Nephron progenitor cell (in vitro differentiated cells): ENCODE measurements at places on chromosomes 12 and 14.

DNA sequence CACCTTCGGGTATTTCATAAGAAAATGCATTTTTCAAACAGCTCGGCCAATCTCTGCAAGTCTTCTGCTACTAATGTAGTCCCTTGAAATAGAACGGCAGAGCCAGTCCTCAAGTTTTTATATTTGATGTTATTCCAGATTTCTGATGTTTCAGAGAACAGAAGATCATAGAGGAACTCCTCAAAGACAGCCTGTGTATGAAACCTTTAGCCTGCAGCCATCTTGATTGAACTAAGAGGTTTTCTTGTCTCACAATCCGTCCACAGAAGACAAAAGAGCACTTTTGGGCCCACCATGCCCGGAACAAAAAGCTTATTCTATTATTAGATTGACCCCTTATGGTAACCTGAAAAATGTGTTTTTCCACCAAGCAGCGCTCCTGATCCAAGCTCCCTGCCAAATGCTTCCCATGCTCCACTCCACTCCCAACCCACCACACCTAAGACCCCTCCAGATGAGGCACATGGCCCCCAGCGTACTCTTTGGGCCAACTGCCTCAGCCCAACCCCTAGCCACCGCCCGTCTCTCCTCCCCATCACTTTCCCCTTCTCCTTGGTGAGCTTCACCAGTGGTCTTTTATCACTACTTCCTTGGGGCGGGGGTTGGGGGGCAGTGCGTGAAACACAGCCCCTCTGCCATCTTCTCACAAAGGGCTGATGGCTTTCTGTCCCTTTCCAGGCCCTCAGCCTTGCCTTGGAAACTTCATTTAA, 175.8 kb downstream of the CALM1 start:
- DNase-seq = no peak

DNA sequence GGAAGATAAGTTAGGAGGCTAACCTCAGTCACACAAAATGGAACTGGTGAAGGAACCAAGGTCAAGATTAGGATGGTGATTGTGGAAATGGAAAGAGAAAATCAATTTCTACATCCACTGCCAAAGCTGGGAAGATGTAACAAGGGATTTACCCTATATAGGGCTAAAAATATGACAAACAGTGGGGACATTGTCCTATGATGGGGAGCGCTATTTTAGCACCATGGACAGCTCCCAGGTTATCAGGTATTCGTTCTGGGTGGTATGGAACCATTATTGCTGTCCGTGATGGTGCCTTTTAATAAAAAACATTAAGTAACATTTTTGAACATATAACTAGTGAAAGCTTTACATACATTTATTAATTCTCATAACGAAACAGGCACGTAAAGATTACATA, 124.0 kb downstream of the NDUFA12 start:
- DNase-seq = peak; percentile 65

DNA sequence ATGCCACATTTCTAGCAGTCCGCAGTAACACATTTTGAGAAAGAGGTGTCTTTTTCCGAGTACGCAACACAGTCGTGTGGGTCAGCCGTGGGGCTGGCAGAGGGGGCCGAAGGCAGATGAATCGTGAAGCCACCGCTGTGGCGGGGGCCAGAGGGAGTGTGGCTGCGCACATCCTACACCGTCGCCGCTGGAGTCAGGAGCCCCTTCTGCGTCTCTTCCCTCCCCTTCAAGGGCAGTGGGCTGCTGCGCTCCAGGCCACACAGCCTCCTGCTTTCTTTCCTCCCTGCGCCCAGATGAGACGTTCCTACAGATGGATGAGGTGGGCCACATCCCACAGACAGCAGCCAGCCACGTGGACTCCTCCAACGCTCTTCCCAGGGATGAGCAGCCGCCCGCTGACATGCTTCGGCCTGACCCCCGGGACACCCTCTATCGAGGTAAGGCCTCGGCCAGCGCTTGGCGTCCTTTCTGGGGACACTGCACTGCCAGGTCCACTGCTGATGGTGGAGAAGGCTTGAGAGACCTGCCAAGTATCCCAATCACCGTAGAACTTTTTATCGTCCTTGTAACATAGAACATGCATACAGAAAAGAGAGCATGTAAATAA, 89.8 kb downstream of the B4GALNT3 start:
- DNase-seq = no peak

DNA sequence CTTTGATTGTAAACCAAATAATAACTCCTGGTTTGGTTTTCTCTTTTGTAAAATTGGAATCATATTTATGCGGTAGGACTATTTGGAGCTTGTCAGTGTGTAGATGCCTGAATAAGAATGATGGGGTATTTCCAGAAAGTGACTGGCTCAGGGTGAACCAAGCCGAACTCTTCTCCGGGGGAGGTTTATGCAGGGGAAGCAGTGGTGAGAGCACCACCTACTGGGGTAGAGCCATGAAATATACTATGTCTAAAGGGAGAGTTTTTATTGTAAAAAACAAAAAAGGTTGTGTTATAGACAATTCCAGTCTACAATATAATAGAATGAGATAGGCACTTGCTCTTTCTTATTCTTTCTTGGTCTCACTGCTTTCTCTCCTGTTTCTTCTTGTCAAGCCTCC, 222.9 kb upstream of the SLC16A7 start:
- peak; percentile 11 for DNase-seq

DNA sequence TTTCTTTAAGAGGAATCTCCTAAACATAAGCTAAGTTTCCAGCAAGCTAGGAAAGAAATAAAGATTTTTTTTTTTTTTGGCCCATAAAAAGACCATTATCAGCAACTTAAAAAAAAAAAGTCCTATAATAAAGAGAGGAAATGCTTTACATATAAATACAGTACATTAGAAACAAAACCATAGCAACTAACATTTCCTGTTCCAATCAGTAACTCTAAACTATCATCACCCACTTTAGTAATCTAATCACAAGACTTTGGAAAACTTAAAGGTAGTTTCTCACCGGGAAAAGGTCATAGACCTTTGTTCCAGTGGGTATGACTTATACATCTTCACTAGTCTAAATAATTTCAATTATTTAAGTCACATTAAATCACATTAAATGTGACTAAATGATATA, 11.1 kb downstream of the SPTSSA start:
- DNase-seq = no peak

GRCh38 chr12:114820796-114821195, 136.8 kb upstream of the TBX3 start:
- no peak for DNase-seq

- DNase-seq = no peak
Measured at GRCh38 chr12:30826276-30826675, 71.5 kb upstream of the CAPRIN2 start.

- DNase-seq = no peak
Measured at GRCh38 chr12:88833641-88834116, 253.4 kb upstream of the KITLG start.

DNA sequence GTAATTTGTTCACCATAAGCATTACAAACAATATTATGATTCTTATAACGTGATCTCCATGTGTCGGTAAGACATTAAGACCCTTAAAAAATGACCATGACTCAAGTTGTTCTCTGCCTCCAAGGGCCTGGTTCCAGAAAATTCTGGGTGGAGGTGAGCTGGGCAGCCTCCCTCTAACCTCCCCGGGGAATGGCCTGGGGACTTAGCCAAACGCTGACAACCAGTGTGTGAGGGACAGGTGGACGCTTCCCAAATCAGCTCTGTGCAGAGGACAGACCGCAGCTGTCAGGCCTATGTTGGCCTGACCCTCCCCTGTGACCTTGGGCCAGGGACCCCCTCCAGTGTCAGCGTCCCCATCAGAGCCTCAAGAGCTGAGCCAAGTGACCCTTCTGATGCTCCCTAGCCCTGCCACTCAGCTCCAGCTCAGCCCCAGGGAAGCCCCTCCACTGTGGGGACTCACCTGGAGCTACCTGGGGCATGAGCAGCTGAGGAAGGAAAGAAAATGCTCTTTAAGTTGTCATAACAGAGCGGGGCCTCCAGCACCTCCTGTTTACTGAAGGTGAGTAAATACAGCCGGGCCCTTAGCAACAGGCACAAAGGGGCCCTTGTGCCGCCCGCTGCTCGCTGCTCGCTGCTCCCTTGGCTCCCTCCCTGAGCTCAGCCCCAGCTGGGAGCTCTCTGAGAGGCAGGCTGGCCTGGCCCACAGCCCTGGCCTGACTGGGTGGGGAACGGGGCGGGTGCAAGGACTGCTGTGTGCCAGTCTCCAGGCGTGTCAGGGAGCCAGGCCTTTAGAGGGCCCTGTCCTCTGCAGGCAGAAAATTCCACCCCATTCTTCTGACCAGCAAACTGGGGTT, 116.6 kb downstream of the CALM1 start:
- peak; percentile 35 for DNase-seq

DNA sequence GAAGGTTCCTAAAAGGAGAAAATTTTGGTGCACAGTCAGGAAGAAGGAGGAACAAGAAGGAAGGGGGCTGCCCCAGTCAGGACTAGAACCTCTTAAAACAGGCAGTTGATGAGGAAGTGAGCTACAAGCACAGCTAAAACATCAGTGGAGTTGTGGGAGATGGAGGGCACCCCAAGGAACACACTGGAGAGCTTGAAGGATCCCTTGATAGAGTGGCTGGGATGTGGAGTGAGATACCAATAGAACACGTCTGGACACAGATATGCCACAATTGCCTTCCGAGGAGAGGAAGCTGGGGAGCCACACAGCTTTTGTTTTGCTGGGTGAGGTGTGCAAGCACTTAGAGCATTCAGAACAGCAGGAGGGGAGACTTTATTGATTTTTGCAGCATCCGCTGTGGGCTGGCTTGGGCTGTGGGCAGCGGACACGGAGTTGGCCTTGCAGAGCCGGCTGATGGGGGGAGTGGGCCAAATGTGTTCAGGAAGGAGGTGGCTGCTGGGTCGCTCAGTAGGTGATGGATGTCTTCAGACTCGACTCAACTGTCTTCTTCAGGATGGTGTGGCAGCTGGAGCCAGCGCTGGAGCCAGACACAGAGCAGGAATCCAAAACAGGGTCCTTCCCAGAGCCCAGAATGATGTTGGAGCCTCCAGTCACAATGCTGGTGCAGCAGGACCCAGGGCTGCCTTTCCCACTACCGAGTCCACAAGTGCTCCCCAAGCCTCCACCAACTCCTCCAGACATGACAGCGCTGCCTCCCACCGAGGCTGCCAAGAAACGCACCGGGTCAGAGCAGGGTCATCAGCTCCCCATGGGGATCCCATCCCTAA, 4.7 kb upstream of the KRT79 start:
- DNase-seq = no peak

DNA sequence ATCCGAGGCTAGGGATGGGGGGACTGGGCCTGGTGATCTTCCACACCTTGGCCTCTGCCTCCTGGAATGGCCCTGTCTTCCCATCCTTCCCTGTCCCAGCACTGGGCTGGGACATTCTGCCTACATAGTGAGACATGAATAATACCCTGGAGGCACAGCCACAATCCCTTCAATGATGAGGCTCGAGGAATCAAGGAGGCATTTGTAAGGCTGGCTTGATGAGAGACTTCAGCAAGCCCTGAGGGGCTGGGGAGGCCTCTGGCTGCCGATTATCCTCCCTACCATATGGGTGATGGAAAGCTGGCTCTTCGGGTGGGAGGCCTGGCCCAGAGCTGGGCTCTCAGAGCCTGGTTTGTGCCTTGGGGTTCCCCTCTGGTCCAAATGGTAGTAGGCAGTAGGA, 92.5 kb downstream of the CALM1 start:
- DNase-seq = no peak

DNA sequence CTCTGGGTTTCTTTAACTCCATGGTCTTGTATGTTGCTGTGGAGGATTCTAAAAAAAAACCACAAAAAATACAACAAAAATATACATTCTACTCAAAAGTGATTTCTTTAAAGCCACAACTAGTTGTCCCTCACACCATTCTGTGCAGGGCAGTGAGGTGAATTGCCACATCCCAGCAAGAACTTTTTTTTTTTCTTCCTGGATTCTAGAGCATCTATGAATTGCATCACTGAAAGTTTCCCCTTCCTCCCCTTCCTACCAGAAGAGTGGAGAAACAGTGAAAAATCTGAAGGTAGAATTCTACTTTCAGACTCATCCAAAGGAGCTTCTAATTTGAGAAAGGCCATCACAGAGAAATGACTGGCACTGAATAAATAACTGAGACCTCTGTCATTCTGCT, 395.3 kb downstream of the AEBP2 start:
- no peak for DNase-seq

DNA sequence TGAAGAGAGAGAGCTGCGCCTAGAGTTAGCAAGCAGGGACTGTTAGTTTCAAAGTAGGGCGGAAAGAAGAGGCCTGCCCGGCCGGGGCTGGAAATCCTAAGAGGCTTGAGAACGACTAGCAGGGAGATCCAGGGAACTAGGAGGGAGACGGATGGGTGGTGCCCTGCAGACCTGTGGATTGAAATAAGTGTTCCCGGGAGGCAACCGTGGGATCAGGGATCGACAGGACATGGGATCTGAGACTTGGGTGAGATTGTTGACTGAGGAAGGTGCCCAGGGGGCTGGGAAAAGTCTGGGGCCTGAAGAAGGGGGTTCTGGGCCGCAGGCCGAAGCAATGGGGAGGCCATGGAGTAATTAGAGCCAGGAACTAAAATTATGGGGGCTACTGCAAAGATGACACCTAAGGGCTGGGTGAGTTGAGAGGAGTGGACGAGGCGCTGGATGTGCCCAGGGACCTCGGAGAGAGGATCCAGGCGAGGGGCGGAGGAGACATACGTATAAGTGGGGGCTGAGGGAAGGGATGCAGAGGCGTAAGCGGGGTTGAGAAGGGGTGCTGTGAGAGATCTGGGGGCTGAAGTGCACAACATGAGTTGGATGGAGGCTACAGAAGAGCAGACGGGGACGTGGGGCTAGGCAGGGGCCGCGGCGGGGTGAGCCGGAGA, 635 bp downstream of the LTA4H start:
- DNase-seq = peak; percentile 50

GRCh38 chr12:51847643-51848325, 734 bp downstream of the FIGNL2 start:
- peak; percentile 75 for DNase-seq

GRCh38 chr12:106094304-106094703, 44.5 kb downstream of the NUAK1 start:
- DNase-seq = no peak

DNA sequence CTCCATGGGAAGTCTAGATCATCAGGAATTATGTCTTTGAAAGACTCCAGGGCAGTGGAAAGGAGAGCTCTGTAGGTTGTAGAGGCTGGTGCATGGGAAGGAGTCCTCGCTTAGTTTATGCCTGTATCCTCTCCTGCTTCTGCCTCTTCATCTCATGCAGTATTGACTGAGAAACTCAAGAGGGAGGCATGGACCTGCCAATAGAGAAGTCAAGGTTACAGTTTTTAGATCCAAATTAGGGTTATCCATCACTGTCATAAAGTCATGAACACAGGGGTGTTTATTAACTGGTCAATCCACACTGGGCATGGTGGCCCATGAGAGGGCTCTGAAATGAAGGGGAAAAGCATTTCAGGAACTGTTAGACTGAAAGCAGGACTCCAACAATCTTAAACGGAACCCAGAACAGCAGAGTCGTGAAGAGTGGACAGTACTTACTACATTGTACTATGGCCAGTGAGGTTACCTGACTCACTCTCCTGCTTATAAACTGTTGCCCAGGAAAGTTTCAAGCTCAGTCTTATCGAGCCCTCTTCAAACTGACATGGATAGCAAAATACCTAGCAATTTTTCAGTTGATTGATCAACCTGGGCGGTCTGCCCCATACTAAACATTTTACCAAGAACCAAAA, 30.1 kb upstream of the DHRS7 start:
- no peak for DNase-seq
